ENCODE measurements at places on chromosomes 1 and 21. TPM values are rescaled to one million over a fixed set of nuclear protein-coding genes. Genes with fewer than 3 reads are reported as not detected.

DNA sequence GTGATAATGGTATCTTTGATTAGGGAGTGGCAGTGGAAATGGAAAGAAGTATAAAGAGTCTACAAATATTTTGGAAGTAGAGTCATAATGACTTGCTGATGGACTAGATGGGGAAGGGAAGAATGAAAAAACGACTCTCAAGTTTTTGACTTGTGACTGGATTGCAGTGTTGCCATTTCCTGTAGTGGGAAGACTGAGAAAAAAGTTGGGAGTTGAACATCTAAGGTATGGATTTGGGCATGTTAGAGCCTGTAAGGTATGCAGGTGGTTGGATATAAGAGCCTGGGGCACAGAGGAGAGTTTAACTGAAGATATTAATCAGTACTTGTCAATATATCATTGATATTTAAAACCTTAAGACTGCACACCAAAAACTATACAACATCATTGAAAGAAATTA is 19.4 kb downstream of the DNM3 start:
- no peak for DNase-seq

DNA sequence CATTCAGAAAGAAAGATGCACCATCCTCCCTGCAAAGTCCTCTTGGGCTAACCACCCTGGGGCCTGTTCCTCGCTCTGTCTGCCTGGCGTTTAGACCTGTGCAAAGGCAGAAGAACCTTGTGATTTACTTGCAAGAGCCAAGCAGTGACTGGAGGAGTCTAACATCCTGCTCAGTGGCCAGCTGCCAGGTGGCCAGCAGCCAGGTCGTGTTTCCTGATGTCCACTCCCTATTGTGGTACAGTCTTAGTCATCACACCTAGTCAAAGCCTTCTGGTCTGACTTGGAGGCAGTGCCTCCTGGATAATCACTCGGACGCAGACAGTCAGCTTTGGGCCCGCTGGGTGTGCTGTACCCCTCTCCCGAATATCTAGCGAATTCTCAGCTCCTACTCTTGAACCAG is 118.1 kb downstream of the PGBD5 start:
- peak; percentile 37 for DNase-seq

- no peak for DNase-seq
These were observed 86.0 kb upstream of the TLR5 start for GRCh38 chr1:223228931-223229528.

DNA sequence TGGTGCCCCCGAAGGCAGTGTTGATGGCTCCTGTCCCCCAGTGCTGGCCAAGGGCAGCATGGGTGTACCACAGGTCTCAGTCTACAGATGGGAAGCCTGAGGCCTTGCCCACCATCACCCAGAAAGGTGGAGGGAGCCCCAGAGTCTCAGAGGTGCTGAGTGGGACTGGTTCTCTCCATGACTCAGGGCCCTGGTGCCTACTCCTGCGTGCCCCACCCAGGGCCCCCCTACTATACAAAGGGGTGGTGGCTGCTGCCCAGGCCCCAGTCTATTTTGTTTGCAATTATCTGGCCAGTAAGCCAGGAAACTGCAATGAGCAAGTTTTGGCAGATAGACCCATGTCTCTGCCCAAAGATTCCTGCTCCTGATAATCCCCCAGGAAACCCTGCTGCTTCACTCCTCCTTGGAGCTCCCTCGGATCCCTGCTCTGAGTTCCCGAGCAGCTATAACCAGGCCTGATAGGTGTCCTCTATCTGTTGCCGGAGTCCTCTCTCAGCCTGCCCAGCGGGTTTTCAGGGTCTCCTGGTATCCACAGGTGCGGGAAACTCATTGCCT is 41.7 kb downstream of the EDN2 start:
- DNase-seq = no peak

Gene SELENON
- 118 TPM for polyA plus RNA-seq

Gene SERINC2
- polyA plus RNA-seq = 64.8 TPM
